ENCODE measurements at places on chromosomes 1 and 21.

DNA sequence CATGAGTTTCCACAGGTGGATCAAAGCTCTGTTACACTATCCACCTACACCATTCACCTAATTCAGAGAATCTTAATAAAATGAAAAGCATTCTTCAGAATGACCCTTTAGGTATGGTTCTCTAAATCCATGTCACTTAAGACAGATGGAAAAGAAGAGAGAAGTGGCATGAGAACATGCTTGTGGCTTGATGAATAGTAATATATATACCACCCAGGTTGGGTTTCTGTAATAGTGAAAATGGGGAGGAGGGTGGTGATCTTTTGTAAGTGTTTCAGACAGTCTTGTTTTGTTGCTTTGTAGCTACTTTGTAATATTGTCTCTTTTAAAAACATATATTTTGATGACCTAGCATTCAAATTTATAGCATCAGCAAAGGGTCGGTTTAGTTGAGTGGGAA is 469.8 kb downstream of the USP25 start:
- DNase-seq = peak; percentile 10

- no peak for DNase-seq
Observed at GRCh38 chr1:111955755-111956154, 33.7 kb downstream of the KCND3 start.

- no peak for DNase-seq
Observed at GRCh38 chr1:214838351-214838750, 235.4 kb downstream of the CENPF start.

GRCh38 chr1:26539722-26540121 is 10.2 kb downstream of the RPS6KA1 start:
- no peak for DNase-seq

DNA sequence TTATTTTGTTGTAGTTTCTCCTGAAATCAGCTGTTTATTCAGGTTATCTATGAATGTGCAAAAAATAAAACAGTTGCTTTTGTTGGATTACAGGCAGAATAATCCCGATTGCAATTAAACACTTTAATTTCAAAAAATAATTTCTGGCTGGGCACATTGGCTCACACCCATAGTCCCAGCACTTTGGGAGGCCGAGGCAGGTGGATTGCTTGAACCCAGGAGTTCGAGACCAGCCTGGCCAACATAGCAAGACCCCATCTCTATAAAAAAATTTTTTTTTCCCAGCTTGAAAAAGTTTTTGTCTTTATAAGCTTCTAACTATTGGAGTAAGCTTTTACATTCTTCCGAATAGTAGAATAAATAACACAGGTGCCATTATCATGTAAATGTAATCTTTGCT is 15.3 kb downstream of the RCAN3 start:
- DNase-seq = no peak

DNA sequence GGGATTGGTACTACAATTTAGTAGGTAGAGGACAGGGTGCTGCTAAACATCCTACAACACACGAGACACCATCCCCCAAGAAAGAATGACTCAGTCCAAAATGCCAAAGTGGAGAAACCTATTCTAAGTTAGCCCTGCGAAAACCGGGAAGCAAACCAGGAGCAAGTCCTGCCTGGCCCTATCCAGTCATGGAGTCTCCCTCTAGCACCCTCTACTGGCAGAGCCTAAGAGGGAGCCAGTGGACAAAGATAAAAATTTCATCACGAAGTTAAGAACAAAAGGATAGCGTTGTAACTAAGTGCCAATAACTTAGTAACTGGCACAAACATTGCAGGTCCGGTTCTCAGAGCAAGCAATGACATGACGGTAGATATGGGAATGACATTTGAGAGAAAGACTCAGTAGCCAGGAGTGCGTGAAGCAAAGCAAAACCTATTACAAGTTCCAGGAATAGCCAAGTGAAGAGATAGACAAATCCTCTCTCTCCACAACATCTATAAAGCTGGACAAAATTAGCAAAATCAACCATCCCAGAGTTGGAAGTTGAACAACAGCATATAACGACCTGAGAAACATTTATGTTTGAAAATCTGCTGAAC is 383.5 kb downstream of the OMA1 start:
- peak; percentile 28 for DNase-seq

DNA sequence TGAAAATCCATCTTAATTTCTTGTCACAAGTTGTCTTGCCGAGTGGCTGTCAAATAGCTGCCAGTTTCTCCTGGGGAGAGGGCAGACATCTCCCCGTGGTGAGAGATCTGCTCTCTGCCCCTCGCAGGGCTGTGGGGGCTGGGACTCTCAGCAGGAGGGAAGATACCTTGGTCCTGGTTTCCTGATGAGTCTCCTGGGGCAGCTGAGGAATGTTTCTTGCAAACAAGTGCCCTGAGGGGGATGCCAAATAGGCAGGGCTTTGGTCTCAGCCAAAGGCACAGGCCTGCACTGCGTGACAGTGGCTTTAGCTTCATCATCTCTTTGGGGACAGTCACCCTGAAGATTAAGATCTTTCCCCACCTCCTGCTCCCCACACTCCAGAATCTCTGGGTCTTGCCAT is 40.9 kb downstream of the SYT6 start:
- DNase-seq = no peak

GRCh38 chr1:61389926-61390845 is 307.8 kb downstream of the NFIA start:
- DNase-seq = no peak

DNA sequence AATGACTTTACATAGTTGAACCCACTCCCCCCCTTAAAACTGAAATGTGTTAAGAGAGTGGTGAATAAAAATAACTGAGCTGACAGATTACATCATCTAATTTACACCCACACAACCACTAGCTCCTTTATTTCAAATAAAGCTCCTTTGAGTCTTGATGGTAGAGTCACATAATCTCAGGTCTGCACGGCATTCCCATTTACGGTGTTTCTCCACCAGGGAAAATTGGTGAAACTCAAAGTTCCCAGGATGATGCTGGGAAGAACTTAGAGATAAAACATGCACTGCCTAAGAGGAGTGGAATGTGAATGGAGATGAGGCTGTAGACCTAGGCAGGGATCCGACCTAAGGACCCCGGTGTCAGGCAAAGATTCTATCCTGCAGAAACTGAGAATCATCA is 727.8 kb upstream of the ADAMTS5 start:
- DNase-seq = no peak

- no peak for DNase-seq
Observed at GRCh38 chr1:34928699-34929496, 552 bp downstream of the DLGAP3 start.

DNA sequence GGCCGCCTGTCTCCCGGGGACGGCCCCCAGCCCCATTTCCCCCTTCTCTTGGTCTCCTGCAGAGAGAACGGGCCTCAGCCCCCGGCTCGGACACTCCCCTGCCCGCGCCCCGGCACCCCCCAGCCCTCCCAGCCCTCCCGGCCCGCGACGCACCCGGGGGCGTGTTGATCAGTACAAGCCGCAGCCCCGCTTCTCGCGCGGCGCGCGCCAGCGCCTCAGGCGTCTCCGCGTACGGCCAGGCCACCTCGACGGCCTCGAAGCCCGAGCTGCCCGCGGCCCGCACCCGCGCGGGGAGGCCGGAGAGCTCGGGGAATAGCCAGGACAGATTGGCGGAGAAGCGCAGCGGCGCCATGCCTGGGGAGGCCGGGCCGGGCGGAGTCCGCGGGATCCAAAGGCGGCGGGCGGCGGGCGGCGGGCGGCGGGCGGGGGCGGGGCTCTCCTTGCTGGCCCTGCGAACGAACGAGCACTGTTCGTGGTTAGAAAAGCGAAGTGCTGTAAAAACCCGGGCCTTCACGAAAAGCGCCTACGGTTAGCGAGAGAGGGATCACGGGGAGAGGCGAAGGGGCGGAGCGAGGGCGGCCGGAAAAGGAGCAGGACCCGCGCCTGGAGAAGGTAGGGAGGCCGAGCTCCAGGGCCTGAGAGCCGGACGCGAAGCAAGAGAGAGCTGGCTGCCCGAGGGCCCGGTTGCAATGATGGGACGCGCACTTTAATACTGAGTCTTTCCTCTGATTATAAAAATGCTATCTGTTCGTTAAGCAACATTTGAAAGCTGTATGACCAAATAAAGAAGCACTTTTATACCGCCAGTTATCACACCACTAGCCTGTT is at the start of gene HYI:
Gene HYI, minus strand, starts transcription at position 490 of the 828 bp plus-strand sequence. Its CDS starts 138 bp downstream, at position 352.
- peak; percentile 84 for DNase-seq

GRCh38 chr1:158996998-158997397 is 12.7 kb upstream of the IFI16 start:
- no peak for DNase-seq

DNA sequence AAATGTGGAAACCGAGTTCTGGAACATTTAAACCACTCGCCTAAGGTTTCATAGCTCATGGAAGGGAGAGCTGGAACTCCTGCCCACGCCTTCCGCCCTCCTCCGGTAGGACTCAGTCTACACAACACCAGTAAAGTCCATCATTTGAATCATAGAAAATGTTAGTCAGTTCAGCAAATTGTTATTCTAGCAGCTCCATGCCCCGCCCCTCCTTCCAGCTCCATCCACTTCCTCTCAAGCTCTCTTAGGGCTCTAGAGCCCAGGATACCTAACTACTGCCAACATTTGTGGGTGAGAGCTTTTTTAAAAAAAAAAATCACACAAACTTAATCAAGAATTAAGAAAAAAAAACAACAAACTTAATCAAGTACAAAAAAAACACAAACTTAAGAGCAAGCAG is 121.8 kb downstream of the TBX15 start:
- no peak for DNase-seq

DNA sequence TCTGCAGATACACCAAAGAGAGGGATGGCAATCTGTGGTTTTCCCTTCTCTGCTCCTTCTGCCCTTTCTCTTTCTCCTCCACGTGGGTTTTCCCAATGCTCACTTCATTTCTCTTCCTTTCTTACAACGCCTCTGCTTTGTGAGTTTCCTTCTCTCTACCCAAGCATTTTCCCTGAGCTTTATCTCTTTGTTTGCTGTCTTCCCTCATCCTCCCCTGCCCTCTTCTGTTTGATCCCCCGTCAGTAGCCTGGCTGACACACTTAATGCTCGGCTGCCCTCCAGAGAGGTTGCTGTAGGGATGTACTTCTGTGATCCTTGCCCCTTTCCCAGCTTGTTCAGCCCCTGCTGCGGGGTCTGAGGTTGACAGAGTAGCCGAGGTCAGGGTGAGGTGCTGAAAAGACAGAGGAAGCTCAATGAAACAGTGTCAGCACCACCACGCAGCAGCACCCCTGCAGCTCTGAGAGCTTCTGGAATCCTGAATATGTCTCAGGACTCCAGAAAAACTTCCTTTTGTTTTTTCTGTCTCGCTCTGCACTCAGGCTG is 6.0 kb downstream of the EDARADD start:
- no peak for DNase-seq

DNA sequence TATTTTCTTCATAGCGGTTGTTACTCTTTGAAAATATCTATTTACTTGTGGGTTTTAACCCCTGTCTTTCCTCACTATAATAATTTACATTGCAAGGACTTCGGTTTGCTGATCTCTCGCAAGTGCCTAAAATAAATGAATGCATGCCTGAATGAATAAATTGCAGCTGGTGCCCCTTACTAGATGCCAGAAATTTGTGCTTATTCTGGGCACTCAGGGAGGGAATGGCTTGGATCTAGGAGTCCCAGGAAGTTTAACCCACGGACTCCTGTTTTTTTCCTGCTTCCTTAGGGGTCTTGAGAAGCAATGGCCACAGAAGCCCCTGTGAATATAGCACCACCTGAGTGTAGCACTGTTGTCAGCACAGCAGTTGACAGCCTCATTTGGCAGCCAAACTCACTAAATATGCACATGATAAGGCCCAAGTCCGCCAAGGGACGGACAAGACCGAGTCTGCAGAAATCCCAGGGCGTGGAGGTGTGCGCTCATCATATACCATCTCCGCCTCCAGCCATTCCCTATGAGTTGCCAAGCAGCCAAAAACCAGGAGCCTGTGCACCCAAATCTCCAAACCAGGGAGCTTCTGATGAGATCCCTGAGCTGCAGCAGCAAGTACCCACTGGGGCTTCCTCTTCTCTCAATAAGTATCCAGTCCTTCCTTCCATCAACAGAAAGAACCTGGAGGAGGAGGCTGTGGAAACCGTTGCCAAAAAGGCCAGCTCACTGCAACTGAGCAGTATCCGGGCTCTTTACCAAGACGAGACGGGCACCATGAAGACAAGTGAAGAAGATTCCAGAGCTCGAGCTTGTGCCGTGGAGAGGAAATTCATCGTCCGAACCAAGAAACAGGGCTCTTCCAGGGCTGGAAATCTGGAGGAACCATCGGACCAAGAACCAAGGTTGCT is 4.2 kb upstream of the PLA2G2C start:
- DNase-seq = no peak

DNA sequence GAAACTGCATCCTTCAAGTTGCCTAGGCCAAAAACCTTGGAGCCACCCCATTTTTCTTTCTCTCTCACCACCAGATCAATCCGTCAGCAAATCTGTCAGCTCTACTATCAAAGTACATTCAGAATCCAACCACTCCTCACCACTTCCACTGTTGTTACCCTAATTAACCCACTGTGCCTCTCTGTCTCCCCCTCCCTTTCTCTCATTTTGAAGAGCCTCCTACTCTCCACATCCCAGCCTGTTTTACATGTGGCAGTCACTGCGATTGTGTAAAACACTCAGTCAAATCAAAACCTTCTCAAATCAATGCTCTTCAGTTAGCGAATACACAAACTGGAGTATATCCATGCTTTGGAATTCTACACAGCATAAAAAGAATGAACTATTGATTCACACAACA is 33.1 kb downstream of the ZNF684 start:
- no peak for DNase-seq

- no peak for DNase-seq
Observed at GRCh38 chr1:26789931-26790330, 2.2 kb downstream of the PIGV start.

DNA sequence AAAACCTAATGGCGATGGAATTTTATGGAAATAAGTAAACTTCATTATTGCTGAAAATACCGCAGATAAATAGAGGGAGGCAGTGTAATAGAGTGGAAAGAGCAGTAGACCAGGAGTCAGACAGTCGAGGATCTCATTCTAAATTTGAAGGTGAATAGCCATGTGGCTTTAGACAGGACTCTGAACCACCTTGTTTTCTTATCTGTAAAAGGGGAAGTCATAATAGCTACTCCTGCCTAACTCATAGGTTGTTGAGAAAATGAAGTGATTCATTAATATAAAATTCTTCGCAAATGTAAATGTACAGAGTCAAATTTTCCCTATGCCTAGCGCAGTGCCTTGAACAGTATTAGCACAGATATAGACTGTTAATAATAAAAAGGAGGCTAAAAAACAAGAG is 14.8 kb downstream of the RPS6KC1 start:
- DNase-seq = no peak

DNA sequence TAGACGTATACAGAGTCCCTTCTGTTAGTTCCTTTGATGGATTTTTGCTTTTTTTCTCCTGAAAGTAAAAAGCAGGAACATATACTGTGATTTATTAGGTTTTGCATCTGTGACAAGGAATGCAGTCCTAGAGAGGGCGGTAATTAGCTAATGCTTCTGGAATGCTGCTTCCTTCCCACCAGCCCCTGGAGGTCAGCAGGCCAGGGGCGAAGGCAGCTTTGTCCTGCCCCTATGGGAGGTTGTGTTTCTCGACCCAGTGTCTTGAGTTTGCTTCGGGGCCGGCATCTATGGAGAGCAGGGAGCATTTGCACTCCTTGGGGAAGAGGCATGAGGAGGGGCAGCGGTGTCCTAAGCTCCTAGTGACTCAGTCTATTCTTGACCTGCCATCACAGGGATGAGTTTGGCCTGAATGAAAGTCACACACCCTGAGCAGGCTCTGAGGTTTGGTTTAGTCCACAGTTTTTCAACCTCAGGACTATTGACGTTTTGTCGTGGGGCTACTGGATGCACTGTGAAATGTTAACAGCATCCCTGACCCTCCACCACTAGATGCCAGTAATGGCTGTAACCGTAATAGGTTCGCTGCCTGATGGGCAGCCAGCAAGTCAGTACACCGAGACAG is 85.0 kb upstream of the KCNJ15 start:
- DNase-seq = no peak

GRCh38 chr1:229894532-229894931 is 172.5 kb upstream of the GALNT2 start:
- DNase-seq = no peak
